Islet precursor cell (in vitro differentiated cells): ENCODE measurements at places on chromosomes 5 and 9.
A peak's percentile ranks its signal among the peaks of the same experiment; 100 is the strongest.

- peak; percentile 83 for DNase-seq
These were observed 1.1 kb downstream of the CFAP90 start for GRCh38 chr5:7849681-7850394.

GRCh38 chr9:84151236-84151635, 170.6 kb downstream of the RMI1 start:
- DNase-seq, result no peak

- DNase-seq, result peak; percentile 39
These were observed 4.8 kb downstream of the HBEGF start for GRCh38 chr5:140341591-140341990.

DNA sequence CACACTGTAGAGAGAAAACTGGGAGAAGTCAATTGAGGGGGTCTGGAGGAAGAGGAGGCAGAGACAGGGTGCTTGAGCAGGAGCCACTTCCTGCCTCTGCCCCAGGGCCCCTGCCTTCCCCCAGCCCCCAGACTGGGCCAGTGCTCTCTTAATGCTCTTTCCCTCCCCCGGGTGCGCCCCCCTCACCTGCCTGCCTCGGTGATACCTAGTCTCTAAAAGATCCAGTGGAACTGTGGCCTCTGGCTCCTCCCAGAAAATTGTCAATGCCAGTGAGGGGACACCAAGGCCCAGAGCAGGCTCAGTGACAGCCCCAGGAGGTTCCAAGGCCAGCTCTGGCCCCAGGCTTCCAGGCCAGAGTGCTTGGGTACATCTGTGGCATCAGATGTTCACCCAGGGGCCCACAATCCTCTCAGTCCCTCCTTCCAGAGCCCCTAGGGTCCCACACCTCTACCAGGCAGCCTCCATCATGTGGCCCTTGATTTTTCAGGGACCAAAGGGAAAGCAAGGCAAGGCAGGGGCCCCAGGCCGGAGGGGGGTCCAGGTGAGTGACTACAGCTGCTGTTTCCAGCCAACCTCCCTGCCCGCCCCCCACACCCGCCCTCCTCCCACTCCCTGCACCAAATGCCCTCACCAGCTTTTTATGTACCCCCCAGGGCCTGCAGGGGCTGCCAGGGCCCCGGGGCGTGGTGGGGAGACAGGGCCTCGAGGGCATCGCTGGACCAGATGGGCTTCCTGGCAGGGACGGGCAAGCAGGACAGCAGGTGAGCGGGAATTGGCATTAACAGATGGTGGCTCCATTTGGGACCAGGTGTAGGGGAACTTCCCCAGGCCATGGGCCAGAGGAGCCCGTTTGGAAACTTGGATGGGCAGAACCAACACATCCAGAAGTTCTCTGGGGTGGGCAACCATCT, 33.1 kb upstream of the ORM1 start:
- DNase-seq, result peak; percentile 52

DNA sequence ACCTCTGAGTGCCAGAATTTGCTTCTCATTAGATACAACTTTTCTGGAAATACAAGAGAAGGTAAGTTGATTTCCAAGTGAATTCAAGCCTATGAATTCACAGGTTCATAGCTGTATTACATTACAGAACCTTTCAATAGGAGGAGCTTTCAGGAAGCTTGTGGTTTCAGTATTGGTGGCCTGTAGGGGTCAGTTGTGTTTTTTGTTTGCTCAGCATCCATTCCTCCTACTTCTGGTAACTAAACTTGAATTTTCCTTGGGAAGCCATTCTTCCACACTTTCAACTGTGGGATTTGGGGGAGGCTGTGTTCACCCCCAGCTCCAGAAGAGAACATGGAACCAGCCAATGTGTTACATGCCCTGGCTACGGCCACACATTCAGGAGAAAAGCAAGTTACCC, 5.6 kb upstream of the CYSTM1 start:
- DNase-seq, result no peak

- DNase-seq, result no peak
These were observed 125.1 kb upstream of the CLINT1 start for GRCh38 chr5:157983906-157984551.

- peak; percentile 93 for DNase-seq
These were observed 17.6 kb downstream of the DCANP1 start for GRCh38 chr5:135429301-135430134.

- no peak for DNase-seq
These were observed 3.2 kb upstream of the ARL15 start for GRCh38 chr5:54313311-54314270.

GRCh38 chr5:107389130-107389774, 281.5 kb downstream of the EFNA5 start:
- DNase-seq, result no peak

DNA sequence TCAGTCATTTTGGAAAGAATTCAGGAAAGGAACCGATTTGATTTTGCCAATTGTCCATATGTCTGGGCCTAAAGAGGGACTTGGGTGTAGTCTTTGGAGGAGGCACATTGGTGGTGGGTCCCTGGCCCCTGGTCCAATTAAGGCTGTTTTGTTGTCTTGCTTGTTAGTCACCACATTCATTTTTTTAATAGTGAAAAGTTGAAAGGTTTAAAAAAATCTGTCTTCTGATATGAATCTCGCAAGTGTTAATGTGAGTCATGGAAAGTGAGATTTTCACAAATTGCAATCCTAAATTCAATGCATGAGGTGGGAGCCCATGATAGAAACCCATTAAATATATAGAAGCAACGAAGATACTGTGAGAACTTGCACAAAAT, 165.9 kb upstream of the OTULINL start:
- no peak for DNase-seq

GRCh38 chr5:115463983-115464382, 80.6 kb downstream of the FEM1C start:
- no peak for DNase-seq

- DNase-seq, result no peak
These were observed 403.3 kb downstream of the PLK2 start for GRCh38 chr5:58056546-58056945.

DNA sequence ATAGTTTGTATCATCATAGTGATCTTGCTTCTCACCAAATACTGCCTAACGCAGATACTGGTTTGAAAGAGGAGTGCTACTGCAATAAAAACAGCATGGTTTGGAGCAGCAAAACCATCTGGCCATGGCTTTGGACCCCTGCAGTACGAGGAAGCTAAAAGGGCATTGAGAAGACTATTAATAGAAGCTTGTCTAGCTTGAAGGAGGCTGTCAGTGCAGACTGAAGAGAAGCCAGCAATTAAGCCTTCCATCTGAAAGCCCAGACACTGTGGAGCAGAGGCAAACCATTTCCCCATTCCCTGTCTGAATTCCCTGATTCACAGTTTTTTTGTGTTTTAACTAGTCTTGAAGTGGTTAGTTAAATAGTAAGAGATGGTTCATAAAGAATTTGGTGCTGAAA, 281.6 kb downstream of the PTPRD start:
- DNase-seq, result peak; percentile 55

DNA sequence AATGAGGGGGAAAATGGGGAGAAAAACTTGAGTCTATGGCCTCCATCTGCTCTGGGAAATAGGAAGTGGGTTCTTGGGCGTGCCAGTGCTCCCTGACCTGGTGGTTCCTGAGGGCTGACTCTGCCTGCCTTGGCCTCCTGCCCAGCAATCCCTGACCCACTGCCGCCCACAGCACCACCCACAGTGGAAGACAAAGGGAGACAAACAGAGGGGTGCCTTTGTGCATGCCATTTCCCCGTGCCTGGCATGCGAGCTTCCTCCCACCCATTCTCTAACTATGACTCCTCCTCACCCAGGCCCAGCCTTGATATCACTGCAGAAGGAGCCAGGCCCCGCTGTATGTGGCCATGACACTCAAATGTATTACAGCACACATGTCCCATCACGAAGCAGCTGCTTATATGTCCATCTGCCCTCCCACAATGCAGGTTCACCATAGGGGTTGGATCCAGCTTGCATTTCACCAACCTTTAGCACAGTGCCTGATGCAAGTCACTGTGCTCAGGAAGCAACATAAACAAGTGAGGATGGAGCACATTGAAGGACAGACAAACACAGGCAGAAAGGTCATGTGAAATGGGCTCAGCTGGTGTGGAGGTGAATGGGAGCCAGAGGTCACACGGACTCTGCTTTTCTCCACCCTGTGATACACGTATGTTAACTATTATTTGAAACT, 84.4 kb downstream of the ADRB2 start:
- no peak for DNase-seq

DNA sequence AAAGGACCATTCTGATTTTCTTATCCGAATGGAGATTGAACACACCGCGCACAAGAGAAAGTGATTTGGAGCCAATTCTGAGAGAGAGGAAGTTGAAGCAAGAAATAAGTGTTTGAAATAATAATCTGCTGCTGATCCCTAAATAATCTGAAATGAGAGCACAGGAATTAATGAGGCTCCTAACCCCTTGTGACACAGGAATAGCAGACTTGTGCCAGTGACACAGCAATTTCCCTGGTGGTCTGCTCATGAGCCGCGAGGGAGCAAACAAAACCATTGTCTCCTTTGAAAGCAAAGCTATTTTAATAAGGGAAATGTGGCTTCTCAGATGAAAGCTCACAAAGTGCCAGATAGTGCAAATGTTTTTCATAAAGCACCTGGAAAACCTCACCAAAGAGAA, 936.1 kb upstream of the WWC1 start:
- DNase-seq, result no peak

- DNase-seq, result no peak
These were observed 265.8 kb upstream of the TRPC7 start for GRCh38 chr5:136631186-136631585.

- DNase-seq, result peak; percentile 76
These were observed 300.3 kb upstream of the GRAMD2B start for GRCh38 chr5:126122942-126123341.

DNA sequence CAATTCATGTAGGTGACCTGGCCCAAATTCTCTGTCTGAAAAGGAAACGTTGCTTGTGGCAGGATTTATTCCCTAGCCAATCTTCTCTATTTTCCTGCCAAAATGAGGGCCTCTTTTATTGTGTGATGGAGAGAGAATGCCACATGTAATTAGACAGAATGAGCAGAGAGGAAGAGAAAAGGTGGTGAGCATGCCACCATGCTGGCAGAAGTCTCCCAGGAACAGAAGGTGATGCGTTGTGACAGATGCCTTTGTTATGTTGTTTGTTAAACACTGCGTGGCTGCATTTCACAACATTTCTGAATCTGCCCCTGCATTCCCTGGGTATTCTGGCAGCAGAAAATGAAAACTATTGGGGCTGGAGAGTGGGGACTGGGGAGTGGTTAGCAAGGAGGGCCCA, 577.6 kb downstream of the TLR4 start:
- DNase-seq, result no peak

GRCh38 chr5:148639081-148639480, 15.2 kb downstream of the HTR4 start:
- DNase-seq, result no peak

- DNase-seq, result no peak
These were observed 1.1 kb downstream of the FUT7 start for GRCh38 chr9:137030538-137031527.
